Pancreas (tissue), 10 donors: ENCODE measurements at places on chromosomes 12 and 14. TPM values are rescaled to one million over a fixed set of nuclear protein-coding genes. Genes with fewer than 3 reads are reported as not detected.

GRCh38 chr12:32134101-32134888 is 27.6 kb downstream of the BICD1 start:
- DNase-seq = no peak
- no peaks in the 10 kb centered on the region for H3K36me3 ChIP-seq
- H3K4me1 ChIP-seq = no peaks in the 10 kb centered on the region
- no peak overlapping the region for H3K27ac ChIP-seq
- no peak overlapping the region for H3K4me3 ChIP-seq
- no peaks in the 10 kb centered on the region for H3K27me3 ChIP-seq

The MIA2 gene
- 34.0 TPM for polyA plus RNA-seq

DNA sequence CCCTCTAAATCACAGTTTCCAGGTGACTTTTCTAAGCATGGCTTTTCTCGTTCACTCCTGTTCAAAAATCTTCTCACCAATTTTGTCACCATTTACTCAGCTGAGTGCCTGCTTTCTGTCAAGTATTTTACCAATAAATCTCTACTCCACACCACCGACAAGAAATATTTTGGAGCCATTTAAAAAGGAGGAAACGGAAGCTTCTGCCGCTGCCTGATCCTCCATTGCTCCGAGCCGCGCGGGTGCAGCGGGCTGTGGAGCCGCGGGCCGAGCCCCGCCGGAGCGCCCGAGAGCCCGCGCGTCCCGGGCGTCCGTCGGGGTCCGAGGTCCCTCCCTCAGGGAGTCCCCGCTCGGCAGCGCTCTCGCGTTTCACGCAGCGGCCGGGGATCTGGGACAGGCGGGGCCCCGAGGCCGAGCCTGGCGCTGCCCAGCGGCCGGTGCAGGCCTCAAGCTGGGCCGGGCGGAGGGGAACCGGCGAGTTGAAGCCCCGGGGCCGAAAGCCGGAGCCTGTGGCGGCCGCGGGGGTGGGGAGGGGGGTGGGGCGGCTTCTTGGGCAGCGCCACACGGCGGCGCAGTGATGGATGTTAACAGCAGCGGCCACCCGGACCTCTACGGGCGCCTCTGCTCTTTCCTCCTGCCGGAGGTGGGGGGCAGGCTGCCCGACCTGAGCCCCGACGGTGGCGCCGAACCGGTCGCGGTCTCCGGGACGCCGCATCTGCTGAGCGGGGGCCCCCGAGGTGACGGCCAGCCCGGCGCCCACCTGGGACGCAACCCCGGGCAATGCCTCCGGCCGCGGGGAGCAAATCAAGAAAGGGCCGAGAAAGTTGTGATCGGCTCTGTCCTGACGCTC is 1.1 kb upstream of the HEBP1 start:
- peak overlapping the region; percentile 92 for H3K27ac ChIP-seq
- H3K36me3 ChIP-seq = no peaks in the 10 kb centered on the region
- H3K27me3 ChIP-seq = no peaks in the 10 kb centered on the region
- peaks cover 6% of the 10 kb centered on the region for H3K4me1 ChIP-seq

The MLEC gene
- polyA plus RNA-seq = 33.6 TPM

DNA sequence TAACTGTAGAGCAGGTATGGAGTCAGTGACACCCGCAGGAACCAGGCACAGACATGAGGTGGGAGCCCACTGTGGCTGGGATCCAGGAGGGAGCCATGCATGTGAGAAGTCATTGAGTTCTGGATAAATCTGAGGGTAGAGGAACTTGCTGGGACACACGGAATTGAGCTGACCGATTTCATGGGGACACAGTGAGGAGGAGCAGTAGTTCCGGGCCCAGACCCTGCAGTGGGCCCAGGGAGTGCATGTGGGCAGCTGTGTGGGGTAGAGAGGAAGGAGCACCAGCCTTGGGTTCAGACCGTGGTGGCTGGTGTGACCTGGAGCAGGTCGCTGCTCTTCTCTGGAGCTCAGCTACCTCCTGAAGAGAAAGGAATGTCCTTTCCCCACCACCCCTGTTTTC is 8.4 kb downstream of the SERPINA3 start:
- peaks cover 13% of the 10 kb centered on the region for H3K36me3 ChIP-seq
- no peak for DNase-seq
- H3K27ac ChIP-seq = no peak overlapping the region
- H3K4me1 ChIP-seq = no peaks in the 10 kb centered on the region

DNA sequence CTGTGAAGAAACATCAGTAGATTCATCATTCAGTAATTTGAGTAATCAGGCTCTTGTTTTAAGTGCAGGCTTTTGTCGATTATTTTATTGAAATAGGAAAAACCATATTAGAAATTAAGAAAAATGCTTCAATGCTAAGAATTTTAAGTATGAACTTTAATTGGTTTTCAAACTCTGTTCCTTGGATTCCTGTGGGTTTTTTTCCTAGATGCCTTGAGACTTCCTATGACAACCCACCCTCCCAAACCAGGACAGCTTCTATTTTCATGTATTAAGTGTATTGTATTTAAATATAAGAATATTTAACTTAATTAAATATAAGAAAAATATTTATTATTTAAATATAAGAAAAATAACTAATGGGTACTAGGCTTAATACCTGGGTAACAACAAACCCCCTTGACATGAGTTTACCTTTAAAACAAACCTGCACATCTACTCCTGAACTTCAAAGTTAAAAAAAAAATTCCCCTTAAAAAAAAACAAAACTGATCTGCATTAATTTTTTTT is 3.0 kb downstream of the ARHGAP5 start:
- no peak overlapping the region for H3K4me3 ChIP-seq
- peaks cover 33% of the 10 kb centered on the region for H3K4me1 ChIP-seq
- H3K36me3 ChIP-seq = no peaks in the 10 kb centered on the region
- no peak overlapping the region for H3K27ac ChIP-seq
- H3K27me3 ChIP-seq = no peaks in the 10 kb centered on the region
- DNase-seq = no peak

The SPTLC2 gene
- 3.2 TPM for polyA plus RNA-seq

DNA sequence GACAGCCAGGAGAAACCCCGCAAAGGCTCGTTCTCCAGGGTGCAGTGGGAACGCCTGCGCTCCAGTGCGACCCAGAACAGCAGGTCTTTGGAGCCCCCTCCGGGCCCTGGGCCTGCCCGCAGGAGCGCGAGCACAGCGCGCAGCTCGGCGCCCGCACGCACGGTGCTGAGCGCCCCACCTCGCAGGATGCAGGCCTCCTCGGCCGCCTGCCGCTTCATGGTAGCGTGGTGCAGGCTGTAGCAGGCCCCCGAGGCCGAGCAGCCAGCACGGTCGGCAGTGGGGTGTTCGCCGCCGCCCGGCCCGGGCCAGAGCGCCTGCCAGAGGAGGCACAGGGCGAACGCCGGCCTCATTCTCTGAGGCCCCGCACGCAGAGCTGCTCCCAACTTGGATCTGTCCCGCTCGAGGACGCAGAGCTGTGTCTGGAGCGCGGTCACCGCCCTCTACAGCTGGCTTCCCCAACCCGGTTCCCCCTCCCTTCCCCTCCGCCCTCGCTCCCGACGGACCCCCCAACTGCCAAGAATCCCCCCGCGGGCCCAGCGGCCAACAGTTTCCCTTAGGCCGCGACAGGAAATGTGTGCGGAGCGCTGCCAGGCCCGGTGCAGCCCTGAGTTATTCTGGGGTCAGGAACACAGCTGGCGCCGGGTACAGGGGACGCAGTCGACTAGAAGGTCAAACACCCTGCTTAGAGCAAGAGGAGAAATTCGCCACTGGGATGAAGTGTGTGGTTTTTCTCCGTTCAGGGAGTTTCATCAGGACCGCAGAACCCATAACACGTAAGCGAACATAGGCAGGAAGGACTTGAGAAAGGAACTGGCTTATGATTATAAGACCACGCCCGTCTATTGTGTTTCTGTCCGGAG is at the start of gene CLEC14A:
TSS of gene CLEC14A (minus strand) at position 421 of the 860 bp plus-strand sequence. CDS start at position 350, 71 bp downstream.
- H3K4me3 ChIP-seq = no peak within 1 kb of the TSS
- H3K4me1 ChIP-seq = no peaks in the 10 kb centered on the region
- H3K36me3 ChIP-seq = no peaks in the 10 kb centered on the region
